GM20000 (cell line): ENCODE measurements at places on chromosomes 3 and 15.

DNA sequence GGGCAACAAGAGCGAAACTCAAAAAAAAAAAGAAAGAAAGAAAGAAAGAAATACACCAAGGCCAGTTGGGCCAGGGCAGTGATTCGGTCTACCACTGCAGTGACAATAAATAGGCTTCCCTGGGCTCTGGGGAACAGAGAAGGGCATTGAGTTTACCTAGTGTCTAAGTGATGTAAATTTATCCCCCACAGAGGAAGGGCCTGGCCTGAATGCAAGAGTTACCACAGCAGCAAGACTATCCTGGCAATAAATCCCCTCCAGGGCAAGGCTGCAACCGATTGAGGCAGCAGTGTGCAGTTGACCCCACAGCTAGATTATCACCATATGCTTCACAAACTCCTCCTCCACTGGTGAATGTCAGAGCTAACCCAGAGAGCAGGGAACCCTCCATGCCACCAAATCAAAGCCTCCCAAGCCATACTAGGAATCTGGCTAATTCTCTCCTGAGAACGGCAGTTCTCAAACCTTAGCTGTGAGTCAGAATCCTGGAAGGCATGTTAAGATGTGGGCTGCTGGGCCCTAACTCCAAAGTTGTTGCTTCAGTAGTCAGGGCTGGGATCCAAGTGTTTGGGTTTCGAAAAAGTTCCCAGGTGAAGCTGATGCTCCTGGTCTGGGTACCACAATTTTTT is 64.3 kb upstream of the GATM start:
- no peak for DNase-seq

GRCh38 chr3:107412376-107412775 is 35.1 kb downstream of the CCDC54 start:
- no peak for DNase-seq

GRCh38 chr3:94735354-94735753 is 672.5 kb downstream of the NSUN3 start:
- DNase-seq = no peak

- no peak for DNase-seq
Measured at GRCh38 chr15:70509731-70510143, 253.6 kb downstream of the UACA start.

DNA sequence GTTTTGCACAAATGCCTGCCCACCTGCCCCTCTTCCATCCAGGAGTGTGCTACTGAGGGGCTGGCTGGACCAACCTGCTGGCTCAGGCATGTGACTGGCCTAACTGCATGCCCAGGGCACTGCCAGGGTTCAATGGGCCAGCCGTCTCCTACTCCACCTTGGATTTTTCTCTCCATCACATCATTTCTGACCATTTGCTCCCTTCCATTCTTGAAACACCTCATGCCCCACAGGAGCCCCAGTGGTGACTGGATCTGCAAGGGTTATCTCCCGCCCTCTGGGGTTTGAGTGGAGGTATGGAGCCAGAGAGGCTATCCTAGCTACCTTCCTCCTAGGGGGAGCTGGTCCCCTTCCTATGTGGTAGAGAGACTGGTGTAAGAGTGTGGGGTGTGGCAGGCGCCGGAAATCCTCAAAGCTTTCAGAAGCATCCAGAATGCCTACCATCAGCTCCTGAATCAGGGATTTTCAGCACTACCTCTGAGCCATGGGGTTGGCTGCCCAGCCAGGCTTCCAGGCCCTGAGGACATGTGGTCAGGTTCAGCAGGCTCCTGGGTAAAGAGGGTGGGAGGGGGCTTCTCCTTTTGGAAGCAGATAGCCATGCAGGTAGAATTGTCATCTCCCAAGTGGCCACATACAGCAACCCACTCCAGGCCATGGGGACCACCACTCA is 2.9 kb upstream of the MANF start:
- no peak for DNase-seq
